ENCODE measurements at places on chromosomes 12 and 14.
A peak's percentile ranks its signal among the peaks of the same experiment; 100 is the strongest.

DNA sequence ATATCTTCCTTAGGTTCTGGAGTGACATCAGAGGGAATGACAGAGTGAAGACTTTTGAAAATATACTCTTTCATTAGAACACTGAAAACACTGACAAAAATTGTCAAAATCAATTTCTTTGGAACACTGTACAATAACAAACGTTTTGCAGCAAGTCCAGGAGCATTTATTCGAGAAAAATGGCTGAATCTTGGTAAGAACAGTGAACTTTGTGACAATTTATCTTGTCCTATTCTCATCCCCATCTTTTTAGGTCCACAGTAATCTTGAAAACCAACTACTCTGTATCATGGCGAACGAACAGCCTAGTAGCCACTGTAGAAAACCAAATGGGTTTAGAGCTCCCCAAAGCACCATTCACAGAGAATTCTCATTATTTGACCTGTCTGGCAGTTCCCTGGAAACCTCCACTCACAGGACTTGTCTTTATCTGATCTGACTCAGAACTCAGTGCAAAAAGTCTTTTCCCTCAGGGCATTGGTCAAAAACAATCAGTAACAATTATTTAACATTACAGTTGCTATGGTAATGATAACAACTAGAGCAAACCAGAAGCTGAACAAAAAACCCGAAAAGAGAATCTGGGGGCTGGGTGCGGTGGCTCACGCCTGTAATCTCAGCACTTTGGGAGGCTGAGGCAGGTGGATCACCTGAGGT lies 20.3 kb upstream of the PPP2R5E start:
- DNase-seq = no peak

- DNase-seq = no peak
Measured at GRCh38 chr12:13347241-13348043, 150.9 kb downstream of the EMP1 start.

- no peak for DNase-seq
Measured at GRCh38 chr14:89638891-89639290, 221.9 kb upstream of the FOXN3 start.

DNA sequence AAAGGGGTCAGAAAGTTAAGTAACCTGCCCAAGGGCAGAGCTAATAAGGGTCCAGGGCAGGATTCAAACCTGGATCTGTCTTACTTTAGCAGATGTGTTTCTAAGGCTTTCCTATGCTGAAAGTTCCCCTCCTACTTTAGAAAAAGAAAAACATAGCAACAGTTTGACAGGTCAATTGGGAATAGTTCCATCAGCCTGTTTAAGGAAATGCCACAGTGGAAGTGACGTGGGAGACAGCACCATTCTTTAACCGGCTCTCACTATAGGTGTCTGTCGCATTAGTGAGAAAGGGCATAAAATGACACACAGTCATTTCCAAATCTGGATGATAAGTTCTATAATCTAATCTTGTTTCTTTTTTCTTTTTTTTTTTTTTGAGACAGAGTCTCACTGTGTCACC lies 7.3 kb downstream of the ALDH1L2 start:
- DNase-seq = no peak

GRCh38 chr12:58479401-58479800 lies 440.9 kb downstream of the LRIG3 start:
- no peak for DNase-seq

GRCh38 chr14:61222388-61222787 lies 58.8 kb downstream of the TMEM30B start:
- no peak for DNase-seq

- no peak for DNase-seq
Measured at GRCh38 chr12:122753319-122753650, 661 bp downstream of the DENR start.

- DNase-seq = no peak
Measured at GRCh38 chr14:105184461-105184860, 3.3 kb upstream of the NUDT14 start.

- peak; percentile 54 for DNase-seq
Measured at GRCh38 chr12:22101749-22102243, 55.8 kb downstream of the CMAS start.

DNA sequence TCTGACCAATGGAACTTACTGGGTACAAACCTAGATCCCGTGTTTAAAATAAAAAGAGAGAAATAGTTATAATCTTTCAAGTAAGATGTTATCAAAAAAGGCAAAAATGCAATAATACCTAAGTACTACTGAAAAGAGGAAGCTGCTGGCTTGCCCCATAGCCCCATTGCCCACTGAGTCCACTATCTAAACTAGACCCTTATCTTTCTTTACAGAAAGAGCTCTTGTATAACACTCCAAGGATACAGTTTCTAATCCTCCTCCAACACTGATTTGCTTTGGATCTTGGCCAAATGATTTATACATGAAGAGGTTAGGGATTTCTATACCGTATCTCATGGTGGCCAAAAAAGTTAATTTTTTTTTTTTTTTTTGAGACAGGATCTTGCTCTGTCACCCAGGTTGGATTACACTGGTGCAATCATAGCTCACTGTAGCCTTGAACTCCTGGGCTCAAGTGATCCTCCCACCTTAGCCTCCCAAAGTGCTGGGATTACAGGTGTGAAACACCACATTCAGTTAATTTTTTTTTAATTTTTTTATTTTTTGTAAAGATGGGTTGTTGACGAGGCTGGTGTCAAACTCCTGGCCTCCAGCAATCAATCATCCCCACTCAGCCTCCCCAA lies 2.6 kb downstream of the GXYLT1 start:
- no peak for DNase-seq

GRCh38 chr14:21505012-21505553 lies 6.1 kb downstream of the METTL3 start:
- no peak for DNase-seq

GRCh38 chr14:76456200-76456599 lies 80.3 kb downstream of the ESRRB start:
- DNase-seq = peak; percentile 44

- no peak for DNase-seq
Measured at GRCh38 chr14:49463146-49463545, 123.0 kb downstream of the RPS29 start.

DNA sequence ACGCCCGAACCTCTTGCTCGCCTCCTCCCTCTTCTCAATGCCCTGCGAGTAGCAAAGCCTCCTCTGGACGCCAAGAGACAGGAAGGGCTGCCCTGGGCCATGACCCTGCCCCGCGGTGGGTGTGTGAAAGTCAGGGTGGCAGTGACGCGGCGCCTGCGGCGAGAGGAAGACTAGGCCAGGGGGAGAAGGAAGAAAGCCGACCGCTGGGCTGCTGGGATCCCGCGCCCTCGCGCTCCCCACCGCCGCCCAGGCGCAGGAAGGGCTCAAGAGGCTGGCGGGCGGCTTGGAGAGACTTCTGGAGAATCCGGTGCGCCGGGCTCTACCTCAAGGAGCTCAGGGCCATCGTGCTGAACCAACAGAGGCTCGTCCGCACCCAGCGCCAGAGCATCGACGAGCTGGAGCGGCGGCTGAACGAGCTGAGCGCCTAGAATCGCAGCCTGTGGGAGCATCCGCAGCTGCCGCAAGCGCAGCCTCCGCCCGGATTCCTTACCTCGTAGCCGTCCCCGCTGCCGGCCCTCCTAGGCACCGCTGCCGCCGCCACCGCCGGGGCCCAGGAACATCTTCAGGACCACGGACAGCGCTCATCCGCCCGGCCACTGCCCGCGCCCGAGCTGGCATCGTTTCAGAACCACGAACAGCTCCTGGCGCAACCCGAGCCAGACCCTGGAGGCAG lies 105.0 kb upstream of the PRB2 start:
- no peak for DNase-seq

- DNase-seq = no peak
Measured at GRCh38 chr12:28629691-28630090, 439.4 kb downstream of the CCDC91 start.

DNA sequence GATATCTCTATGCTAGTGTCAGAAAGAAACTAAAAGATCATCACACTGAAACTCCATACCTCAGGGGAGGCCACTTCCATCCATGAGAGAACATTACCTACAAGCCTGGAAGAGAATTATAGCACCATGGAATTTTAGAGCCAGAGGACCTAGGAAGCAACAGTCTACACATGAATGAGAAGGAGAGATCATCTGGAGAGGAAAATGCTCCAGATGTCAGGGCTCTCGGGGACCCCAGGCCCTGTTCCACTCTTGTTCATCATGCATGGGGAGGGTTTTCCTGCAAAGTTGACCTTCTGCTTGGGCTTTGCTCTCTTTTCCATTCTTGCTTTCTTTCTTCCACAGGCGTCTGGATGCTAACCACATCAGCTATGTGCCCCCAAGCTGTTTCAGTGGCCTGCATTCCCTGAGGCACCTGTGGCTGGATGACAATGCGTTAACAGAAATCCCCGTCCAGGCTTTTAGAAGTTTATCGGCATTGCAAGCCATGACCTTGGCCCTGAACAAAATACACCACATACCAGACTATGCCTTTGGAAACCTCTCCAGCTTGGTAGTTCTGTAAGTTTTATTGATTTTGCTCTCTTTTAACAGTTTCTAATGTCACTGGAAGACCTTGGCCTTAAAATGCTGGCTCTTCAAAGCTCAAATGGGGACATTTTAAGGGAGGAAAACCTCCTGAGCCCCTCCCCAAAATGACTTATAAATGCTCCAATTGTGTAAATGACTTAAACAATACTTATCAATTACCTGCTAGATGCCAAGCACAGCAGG lies 110.7 kb downstream of the ZFC3H1 start:
- no peak for DNase-seq

- DNase-seq = no peak
Measured at GRCh38 chr14:63745858-63746425, 18.1 kb upstream of the SGPP1 start.

DNA sequence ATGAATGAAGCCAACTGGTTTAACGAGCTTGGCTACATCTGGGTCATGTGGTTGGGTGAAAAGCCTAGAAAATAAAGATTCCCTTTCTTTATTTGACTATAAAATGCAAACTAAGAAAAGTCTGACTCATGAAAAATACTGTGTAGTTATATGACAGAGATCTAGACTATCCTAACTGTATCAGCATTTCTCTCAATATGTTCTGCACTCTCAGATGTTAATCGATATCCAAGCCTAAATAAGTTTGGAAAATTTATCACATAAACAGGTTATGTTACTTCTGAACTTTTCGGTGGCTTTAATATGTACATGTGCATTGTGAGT lies 133.1 kb downstream of the DAAM1 start:
- no peak for DNase-seq

DNA sequence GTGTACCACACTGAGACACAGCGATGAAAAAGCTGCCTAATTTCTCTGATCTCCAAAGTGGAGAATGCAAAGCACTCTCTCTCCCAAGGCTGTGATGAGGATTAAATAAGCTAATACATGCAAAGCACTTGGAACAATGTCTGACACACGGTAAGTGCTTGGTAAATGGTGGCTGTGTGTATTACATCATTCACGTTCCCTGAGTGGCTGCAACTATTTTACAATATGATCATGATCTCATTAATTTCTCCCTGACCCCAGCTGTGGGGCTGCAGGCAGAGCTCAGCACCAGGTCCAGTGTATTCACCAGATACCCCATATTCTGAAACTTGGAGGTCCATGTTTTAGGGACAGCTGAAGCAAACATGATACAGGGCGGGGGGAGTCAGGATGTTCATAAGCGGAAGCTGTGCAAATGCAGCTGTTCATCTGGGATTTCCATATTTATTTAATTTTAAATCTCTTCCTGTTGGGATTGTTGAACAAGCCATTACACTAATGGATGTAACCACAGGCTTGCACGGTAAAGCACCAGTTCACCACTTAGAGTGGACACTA lies 106.4 kb downstream of the CCDC60 start:
- no peak for DNase-seq

GRCh38 chr12:8829621-8830020 lies 7.2 kb downstream of the A2ML1 start:
- no peak for DNase-seq

DNA sequence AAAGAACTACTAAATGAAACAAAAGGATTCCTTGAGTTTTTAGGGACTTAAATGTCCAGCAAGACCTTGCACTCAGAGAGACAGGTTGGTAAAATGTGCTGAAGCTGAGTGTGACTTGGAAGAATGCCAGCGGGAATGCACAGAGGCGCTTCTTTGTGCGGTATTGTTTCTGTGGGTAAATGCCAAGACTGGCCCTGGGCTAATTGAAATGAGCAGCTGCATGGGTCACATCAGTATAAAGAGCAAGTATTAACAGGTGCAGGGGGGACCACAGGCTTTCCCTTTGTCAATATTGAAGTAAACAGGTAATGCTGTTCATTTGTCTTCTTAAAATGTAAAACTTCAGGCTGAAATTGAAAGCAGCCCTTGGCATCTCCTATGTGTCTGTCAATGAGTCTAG lies 74.3 kb downstream of the LMO3 start:
- no peak for DNase-seq

- DNase-seq = no peak
Measured at GRCh38 chr14:104658325-104658712, 31.1 kb upstream of the INF2 start.

DNA sequence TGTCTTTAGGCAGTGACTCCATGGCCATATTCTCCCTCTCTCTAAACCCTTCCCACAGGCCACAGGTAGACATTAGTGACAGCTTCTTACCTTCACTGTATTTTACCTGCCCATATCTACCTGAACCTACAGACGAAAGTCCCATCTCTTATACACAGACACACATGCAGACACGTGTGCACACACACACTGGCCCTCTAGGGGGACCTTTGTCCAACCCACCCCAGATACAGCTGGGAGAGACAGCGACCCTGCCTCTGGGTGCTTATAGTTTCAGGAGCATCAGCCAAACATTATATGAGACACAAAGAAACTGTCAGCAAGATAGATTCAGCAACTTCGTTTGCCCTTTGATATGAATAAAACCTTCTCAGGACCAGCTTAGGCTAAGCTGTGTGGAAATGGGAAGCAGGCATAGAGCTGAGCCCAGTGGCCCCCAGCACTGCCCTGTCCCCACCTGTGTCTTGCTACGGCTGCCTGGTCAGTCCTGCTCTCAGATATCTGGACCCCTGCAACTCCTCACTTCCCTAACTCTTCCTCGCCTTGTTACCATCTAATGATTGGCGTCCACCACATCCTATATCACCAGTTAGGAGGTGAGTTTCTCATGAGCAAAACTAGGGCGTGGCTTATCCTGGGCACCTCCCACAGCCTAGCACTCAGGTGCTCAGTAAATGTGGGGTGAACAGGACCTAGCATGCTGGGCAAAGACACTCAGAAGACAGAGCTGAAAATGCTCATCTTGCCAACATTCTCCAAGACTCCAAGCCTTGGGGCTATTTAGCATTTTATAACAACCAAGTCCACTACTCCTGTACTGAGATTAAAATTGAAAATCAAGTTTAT lies 12.0 kb upstream of the CD9 start:
- DNase-seq = no peak

GRCh38 chr12:15854916-15855315 lies 27.3 kb upstream of the STRAP start:
- DNase-seq = no peak

DNA sequence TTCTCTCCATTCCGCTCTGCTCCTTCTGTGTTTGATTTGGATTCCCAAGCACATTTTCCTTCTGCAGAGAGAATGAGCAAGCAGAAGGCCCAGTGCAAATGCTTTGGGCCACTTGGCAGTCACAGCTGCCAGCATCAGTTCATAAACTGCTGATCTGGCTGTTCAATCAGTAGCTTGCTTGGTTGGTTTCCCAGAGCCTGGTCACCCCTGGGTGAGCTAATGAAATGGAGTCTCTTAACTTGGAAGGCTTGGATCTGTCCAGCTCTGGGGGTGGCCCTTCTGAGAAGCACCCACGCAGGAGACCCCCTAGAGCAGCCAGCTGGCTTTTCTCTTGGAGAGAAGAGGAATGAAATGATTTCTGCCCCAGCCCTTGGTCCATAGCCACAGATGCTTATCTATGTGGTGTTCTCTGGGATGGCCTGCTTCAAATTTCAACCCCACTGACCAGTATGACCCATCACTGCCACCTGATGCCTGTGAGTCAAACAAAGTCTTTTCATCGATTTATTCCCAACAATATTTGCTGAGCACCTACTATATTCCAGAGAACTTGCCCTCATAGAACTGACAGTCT lies 30.3 kb downstream of the FAIM2 start:
- no peak for DNase-seq

Data from H54 (cell line).